H54 (cell line): ENCODE measurements at places on chromosomes 5 and 9.

DNA sequence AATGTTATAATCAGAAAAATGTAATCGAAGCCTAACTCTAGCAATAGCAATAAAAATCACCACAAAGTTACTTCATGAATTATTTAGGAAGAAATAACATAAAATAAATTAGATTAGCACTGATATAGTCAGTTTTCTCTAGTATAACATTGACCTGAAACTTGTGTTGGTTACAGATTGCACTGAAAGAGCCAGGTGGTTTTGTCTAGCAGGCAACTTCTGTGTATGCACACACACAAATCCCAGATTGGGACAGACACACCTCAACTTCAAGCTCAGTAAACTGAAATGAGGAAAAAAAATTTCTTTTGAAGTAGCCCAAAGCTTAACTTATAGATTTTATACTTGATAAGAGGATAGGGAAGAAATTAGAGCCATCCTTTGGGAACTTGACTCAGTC, 129.3 kb downstream of the EFNA5 start:
- no peak for DNase-seq

- DNase-seq, result no peak
These were observed 56.1 kb upstream of the CCDC112 start for GRCh38 chr5:115352571-115352970.

DNA sequence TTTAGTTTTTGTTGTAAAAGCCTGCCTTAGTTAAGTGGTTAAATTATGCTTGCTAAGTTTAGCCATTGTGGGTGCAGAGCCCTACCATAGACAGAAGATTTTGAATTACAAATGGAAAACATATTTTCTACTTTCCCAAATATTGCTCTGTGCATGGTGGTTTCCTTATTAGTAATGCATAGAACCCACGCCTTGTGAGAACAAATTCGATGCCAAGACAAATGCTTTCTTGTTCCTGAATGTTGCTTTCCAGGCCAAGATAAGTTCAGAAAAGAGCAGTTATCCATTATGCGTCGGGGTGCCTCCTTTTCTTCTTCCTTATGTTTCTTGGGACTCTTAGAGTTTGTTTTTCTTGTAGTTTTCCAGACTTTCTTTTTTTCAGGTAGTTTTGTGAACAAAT, 31.0 kb upstream of the GARNL3 start:
- no peak for DNase-seq

- DNase-seq, result no peak
These were observed 46.2 kb upstream of the GLRA1 start for GRCh38 chr5:151970885-151971284.

- no peak for DNase-seq
These were observed 32.0 kb downstream of the TBCA start for GRCh38 chr5:77744116-77744515.

- DNase-seq, result no peak
These were observed 18.4 kb upstream of the CDKN2AIPNL start for GRCh38 chr5:134430001-134430569.
